ENCODE measurements at places on chromosomes 7 and 10.

GRCh38 chr7:11456574-11456973, 375.4 kb downstream of the THSD7A start:
- no peak for DNase-seq

GRCh38 chr10:22453948-22454591, 108.8 kb downstream of the SPAG6 start:
- no peak for DNase-seq

DNA sequence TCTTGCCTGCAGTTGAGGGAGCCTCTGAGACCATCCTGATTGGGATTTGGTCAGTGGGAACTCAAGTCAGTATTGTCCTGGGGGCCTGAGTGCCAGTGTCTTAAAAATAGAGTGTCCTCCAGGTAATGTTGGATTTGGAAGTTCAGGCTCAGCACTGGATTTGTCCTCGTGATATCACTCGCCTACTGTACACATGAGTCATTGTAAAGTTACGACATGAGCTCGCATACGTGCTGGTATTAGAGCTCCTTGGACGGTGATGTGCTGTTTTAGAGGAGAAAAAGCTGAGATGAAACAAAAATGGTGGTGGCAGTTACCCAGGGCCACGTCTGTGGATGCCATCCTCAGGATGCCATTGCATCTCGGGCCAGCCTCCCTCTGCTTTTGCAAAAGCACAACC, 78.2 kb downstream of the MGMT start:
- DNase-seq: no peak

- DNase-seq: no peak
Observed at GRCh38 chr10:112570585-112570984, 123.6 kb downstream of the VTI1A start.

- no peak for DNase-seq
Observed at GRCh38 chr7:46859963-46860475, 721.9 kb downstream of the TNS3 start.

- no peak for DNase-seq
Observed at GRCh38 chr7:68535266-68535665, 1063.0 kb upstream of the AUTS2 start.

DNA sequence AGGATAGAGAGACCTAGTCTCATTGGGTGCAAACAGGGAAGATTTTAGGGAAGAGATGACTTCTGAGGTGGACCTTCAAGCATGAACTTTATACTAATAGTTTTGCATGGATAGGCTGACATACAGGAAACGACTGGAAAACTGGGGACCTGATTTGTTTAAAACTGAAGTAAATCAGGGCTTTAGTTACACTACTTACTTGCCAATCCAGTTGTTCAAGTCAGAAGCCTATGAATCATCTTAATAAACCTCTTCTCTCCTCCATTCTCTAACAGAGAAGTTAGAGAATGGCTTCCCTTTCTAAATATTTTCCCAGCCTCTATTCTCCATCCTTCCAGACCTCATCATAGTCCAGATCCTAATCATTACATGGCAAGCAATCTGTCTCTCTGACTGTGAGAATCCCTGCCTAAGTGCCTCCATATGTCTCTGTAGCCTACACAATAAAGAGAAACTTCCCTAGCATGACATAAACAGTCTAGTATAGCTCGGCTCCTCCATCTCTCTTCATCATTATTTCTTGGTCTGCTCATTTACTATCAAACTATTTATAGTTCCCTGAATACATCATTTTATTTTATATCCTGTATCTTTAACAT, 55.8 kb downstream of the PRKG1 start:
- no peak for DNase-seq

GRCh38 chr7:75734586-75735458, 3.9 kb downstream of the HIP1 start:
- peak; percentile 71 for DNase-seq

DNA sequence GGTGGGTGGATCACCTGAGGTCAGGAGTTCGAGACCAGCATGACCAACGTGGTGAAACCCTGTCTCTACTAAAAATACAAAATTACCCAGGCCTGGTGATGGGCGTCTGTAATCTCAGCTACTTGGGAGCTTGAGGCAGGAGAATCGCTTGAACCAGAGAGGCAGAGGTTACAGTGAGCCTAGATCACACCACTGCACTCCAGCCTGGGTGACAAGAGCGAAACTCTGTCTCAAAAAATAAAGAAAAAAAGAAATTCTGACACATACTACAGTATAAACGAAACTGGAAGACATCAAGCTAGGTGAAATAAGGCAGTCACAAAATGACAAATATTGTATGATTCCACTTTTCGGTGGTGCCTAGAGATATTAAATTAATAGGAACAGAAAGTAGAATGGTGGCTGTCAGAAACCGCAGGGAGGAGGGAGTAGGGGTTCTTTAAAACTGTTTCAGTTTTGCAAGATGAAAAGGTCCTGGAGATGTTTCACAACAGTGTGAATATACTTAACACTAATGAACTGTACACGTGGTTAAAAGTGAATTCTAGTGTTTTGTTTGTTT, 23.2 kb downstream of the PILRA start:
- DNase-seq: no peak

DNA sequence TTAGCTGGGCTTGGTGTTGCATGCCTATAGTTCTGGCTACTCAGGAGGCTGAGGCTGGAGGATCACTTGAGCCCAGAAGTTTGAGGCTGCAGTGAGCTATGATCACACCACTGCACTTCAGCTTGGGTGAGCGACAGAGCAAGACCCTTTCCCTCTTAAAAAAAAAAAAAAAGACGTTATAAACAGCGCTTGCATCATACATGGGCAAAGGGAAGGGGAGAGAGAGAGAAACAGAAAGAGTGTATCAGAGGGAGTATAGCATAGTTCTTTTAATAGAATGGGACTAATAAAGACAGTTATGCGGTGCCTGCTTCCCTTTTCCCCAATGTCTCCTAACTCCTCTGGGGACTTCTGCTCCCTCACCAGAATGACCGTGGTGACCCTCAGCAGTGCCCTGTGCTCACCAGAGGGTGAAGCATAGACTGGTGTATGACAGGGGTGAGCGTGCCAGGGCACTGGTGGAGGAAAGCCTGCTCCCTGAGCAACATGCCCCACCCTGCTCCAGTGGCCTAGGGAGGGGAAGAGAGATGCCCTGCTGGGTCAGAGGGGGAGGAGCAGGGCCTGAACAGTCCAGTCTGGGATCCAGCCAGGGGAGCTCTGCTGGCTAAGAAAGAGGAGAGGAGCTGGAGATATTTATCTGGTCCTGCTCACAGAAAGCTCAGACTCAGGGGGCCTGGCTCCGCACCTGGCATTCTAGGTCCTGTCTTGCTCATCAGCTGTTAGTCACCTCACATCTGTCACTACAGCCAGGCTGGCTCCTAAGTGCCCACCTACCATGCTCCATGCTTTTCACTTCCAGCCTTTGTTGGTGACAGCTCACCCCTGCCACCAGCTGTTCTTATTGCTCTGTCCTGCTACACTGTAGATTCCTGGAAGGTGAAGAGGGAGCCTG, 2.2 kb downstream of the PDZD7 start:
- DNase-seq: no peak

DNA sequence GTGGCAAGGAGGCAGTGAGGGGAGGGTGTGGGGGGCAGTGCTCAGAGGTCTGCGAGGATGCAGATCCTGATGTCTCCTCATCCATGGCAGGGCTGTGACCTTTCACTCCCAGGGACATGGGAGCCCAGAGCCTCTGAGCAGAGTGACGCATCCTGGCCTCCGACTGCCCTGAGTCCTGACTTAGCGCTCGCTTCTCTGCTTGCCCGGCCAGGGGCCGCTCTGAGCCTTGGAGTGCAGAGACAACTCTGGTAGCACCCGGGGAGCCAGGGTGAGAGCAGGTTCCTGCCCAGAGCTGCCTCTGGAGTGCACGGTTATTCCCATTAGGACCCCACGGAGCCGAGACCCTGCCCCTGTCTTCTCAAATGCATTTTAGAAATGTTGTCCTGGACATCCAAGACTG, 188.0 kb downstream of the TCERG1L start:
- DNase-seq: no peak

GRCh38 chr7:23661385-23661784, 18.6 kb upstream of the FAM221A start:
- DNase-seq: no peak

DNA sequence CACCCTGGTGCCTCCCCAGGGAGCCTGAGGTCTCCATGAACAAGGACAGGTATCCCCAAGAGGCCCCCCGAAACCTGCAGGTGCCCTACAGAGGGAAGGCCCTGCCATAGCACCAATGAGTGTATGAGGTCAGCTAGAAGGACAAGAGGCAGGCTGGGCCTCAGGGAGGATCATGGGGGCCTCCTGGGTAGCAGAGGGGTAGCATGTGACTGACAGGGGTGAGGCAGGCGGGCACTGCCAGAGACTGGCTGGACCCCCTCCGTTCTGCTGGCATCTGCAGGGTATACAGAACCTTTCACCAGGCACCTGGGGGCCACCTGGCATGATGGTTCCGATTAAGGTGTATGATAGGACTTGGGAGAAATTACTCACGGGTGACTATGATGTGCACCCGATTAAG, 79.2 kb upstream of the KCTD7 start:
- no peak for DNase-seq

DNA sequence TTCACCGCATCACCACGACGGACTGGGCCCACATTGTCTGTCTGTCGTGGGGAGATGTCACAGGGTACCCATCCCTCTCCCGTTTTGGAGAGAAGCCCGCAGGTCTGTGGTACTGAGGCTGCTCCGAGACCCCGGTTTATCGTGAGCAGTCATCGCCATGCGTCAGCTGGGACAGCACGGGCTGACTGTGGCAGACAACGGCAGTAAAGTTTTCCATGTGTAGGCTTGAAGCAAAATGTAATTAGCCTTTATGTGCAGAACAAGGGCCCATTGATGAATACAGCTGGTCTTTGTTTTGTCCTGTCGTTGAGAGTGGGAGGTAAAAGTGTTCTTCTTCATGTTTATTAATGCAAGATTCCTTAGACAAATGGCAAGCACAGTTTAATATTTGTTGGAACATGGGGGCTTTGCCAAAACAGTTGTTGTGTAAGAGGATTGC, 167.4 kb upstream of the SH2B2 start:
- DNase-seq: no peak

GRCh38 chr7:26340476-26341018, 48.9 kb downstream of the SNX10 start:
- DNase-seq: no peak

DNA sequence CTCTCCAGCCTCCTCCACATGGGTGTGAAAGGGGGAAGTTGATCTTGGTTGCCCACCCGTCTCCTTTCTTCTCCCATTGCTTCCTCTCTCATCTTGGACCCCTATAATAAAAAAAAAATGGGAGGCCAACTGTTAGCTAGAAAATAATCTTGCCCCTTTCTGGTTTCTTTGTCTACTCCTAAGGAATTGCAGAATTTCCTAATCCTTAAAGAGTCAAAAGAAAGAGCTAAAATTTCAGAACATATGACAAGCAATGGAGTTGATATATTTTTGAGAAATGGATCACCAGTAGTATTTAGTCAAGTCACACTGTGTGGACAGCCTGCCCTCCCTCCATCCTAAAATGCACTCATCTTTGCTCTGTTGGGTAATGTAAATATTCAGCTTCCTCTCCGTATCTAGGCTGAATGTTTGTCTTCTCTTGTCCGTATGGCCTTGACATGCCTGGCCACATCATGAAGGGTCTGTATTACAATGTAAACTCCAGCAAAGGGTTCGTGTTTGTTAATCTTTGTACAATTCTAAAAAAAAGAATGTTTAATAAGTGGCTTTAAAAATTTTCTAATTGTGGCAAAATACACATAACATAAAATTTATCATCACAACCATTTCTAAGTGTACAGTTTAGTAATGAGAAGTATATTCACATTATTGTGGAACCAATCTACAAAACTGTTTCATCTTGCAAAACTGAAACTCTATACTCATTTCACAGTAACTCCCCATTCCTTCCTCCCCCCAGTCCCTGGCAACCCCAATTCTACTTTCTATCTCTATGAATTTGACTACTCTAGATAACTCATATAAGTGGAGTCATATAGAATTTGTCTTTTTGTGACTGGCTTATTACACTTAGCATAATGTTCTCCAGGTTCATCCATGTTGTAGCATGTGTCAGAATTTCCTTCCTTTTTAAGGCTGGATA, 71.5 kb downstream of the ZNF92 start:
- no peak for DNase-seq

DNA sequence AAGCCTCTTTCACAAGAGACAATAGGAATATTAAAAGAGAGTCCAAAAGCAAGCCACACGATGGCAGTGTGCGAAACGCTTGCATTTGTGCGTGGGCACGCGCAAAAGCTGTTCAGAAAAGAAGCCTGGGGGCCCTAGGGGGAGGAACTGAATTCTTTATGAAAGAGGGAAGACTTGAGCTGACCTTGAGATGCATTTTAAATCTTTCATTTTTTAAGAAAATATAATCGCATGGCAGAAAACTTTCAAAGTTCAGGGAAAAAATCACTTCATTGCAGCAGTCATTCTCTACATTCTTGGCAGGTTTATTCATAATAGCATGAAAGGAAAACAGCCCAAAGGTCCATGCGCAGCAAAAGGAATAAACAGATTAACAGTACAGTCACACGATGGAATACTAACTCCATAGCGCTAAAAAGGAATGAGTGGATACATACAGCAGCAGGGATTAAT, 206.5 kb upstream of the PRKCQ start:
- DNase-seq: no peak

GRCh38 chr10:90920986-90921666, at the start of gene ANKRD1:
Gene ANKRD1, minus strand, starts transcription at chr10:90921087. Its CDS starts 60 bp downstream, at chr10:90921027.
- peak; percentile 65 for DNase-seq

GRCh38 chr7:86962623-86963022, 96.8 kb downstream of the ELAPOR2 start:
- no peak for DNase-seq

GRCh38 chr10:120514035-120514620, 57.1 kb downstream of the PLPP4 start:
- peak; percentile 29 for DNase-seq

- DNase-seq: no peak
Observed at GRCh38 chr7:129072479-129073011, 17.6 kb upstream of the TNPO3 start.

DNA sequence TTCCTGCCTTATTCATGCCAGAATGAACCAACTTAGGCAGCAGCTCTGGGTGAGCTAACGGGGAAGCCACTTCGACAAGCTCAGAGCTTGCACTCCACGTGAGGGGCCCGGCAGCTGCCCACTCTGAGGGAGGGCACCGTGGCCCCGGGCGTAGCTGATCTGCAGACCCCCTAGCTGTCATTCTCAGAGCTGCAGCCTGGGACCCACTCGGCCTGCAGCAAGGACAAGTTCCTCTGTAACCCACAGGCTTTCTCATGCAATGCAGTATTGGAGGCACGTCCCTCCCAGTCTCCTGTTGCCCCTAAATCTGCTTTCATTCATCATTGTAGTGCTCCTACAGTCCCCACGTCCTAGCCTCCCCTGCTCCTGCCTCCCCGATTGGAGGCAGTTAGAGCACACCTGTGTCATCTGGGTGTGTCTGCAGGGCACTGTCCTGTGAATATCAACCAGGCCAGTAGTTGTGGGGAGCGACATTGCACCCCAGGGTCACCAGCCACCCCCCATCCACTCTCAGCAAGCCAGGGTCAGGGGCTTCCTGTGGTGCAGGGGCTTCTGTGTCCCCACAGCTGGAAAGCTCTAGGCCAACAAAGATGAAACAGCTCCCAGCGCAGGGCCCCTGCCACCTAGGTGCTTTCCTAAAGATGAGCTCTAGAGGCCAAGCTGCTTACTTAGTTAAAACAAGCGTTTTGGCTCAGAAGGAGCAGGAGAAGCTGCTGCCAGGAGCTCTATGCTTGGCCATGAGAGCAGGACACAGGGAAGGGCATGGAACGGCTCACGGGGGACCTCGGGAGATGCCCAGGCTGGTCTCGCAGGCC, 333.6 kb downstream of the ADARB2 start:
- no peak for DNase-seq

GRCh38 chr7:73817121-73817520, 13.7 kb upstream of the CLDN4 start:
- DNase-seq: no peak

GRCh38 chr7:82210416-82211184, 233.0 kb downstream of the CACNA2D1 start:
- no peak for DNase-seq

GRCh38 chr7:107180378-107180777, 11.6 kb downstream of the HBP1 start:
- DNase-seq: no peak

Data from hepatic stellate cell (primary cell).